ENCODE measurements at places on chromosomes 11 and 22.

GRCh38 chr11:56776809-56777208 is 28.3 kb upstream of the OR9G4 start:
- H3K4me1 ChIP-seq: no peaks in the 10 kb centered on the region
- H3K27ac ChIP-seq: no peak overlapping the region
- no peak overlapping the region for H3K4me3 ChIP-seq
- H3K27me3 ChIP-seq: no peaks in the 10 kb centered on the region
- no peaks in the 10 kb centered on the region for H3K36me3 ChIP-seq
- no peak for DNase-seq

DNA sequence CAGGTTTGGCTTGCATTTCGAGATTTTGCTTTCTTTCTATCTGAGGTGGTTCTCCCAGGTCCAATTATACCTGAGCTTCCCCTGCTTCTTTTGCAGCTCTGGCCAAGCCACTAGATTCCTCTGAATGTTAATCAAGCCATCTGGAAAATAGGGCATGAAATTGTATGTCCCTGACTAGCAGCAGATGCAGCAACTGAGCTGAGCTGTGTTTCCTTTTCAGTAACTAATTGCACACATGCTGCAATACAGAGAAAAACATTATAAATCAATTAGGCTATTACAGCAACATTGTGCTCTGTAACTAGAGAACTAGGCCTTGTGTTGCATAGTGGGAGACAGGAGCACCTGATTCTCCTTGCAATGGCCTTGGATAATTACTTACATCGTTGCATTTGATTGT is 408.3 kb downstream of the ETS1 start:
- no peak for DNase-seq
- no peak overlapping the region for H3K27ac ChIP-seq
- H3K4me3 ChIP-seq: no peak overlapping the region

- no peak overlapping the region for H3K27ac ChIP-seq
- no peak overlapping the region for H3K4me3 ChIP-seq
- H3K4me1 ChIP-seq: no peaks in the 10 kb centered on the region
- no peaks in the 10 kb centered on the region for H3K27me3 ChIP-seq
- no peak for DNase-seq
These were observed 43.9 kb upstream of the PRODH start for GRCh38 chr22:18979957-18980356.

DNA sequence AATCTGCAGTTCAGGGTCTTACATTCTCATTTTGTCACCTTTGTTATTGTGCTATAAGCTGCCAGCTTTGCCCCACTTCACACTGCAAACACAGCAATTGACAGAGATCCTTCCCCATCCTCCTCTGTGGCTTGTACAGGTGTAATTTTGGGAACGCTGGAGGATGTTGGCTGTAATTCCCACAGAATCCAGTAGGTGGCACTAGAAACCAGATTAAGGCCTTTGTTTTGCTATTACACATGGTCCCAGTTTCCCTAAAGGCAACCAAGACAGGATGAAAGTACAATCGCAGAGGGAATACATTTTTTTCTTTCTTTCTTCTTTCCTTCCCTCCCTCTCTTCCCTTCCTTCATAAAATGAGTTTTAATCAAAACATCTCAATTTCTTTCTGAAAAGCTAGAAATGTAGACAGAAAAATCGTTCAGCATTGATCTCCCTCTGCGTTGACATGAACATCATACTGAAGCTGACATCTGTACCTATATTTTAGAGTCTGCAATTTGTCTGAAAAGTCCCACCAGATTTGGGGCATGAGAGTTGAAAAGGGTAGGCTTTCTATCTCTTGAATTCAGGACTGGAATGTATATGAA is 21.3 kb upstream of the NELL1 start:
- H3K4me1 ChIP-seq: no peaks in the 10 kb centered on the region
- H3K4me3 ChIP-seq: no peak overlapping the region
- DNase-seq: no peak
- H3K36me3 ChIP-seq: no peaks in the 10 kb centered on the region
- H3K27me3 ChIP-seq: no peaks in the 10 kb centered on the region

GRCh38 chr11:121487191-121487590 is 34.4 kb upstream of the SORL1-AS1 start:
- H3K4me1 ChIP-seq: peaks cover 48% of the 10 kb centered on the region
- DNase-seq: no peak
- H3K4me3 ChIP-seq: no peak overlapping the region
- no peaks in the 10 kb centered on the region for H3K27me3 ChIP-seq
- H3K36me3 ChIP-seq: peaks cover 13% of the 10 kb centered on the region
